Thyroid gland (tissue), 4 donors: ENCODE measurements at places on chromosomes 4 and X. TPM values are rescaled to one million over a fixed set of nuclear protein-coding genes. Genes with fewer than 3 reads are reported as not detected.
A peak's percentile ranks its signal among the peaks of the same experiment; 100 is the strongest.

Gene PABPC1L2B
- total RNA-seq, result not detected

Gene ANK2
- 61.4 TPM for total RNA-seq

Gene AADAT
- total RNA-seq, result 5.7 TPM

Gene UGT2B15
- not detected for total RNA-seq

Gene AKAP17A
- 60.5 TPM for total RNA-seq

Gene IL21
- not detected for total RNA-seq

DNA sequence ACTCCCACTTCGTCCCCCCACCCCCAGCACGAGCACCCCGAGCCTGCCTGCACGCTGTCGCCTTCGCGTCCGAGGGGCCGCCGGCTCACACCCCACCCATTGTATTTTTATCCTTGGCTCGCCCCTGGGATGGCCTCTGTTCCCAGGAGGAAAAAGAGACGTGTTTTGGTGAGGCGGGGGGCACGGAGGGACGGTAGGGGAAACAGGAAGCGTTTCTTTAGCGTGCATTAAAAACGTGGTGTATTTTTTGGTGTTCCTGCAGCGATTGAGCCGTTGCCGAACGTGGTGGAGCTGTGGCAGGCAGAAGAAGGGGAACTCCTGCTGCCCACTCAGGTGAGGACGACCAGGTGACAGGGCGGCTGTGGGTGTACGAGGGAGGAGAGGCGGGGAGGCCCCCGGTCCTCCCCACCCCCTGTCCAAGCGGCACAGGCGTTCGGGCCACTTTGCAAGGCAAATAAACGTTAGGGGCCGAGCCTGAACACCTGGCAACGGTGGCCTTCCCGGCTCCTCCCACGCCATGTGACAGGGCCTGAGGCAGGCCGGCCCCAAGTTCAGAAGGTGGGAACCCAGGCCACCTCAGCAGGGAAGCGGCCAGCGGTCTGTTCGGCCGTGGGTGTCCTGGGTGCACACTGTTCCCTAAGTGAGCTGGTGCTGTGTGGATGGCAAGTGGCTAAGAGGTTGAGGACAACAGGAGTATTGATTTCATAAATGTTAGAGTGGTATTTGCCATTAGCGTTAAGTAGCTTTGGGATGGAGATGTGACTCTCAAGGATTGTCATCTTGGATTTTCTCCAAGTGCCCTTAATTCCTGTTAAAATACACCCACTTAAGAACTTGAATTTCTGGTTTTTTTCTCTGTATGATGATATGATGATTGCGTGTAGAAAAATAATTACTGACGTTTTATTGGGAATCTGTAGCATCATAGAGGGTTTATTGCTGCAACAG lies 1.1 kb downstream of the TMEM131L start:
- no peaks in the 10 kb centered on the region for H3K27me3 ChIP-seq
- peak overlapping the region; percentile 3 for H3K27ac ChIP-seq
- peak overlapping the region; percentile 31 for H3K4me3 ChIP-seq

GRCh38 chr4:102569200-102569599 lies 68.0 kb downstream of the NFKB1 start:
- no peak for DNase-seq
- H3K4me1 ChIP-seq, result peaks cover 6% of the 10 kb centered on the region
- H3K27me3 ChIP-seq, result no peaks in the 10 kb centered on the region
- no peak overlapping the region for H3K4me3 ChIP-seq
- H3K27ac ChIP-seq, result no peak overlapping the region
- H3K36me3 ChIP-seq, result no peaks in the 10 kb centered on the region

DNA sequence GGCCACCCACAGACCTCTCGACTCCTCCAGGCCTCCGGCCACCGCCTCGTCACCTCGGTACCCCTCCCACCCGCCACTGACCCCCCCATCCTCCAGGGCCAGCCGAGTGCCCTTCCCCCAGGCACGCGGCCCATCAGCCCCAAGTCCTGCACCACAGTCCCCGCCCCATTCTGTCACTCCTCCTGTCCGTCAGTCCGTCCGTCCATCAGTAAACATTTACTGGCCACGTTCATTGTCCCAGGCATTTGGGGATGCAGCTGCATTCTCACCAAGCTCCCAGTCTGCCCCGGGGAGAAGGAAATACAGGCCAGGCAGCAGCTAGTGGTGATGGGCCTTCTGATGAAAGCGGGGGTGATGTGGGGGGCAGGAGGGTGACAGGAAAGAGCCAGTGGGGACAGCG lies 35.3 kb upstream of the FGFR3 start:
- no peaks in the 10 kb centered on the region for H3K27me3 ChIP-seq
- H3K27ac ChIP-seq, result no peak overlapping the region
- H3K4me1 ChIP-seq, result no peaks in the 10 kb centered on the region
- H3K36me3 ChIP-seq, result no peaks in the 10 kb centered on the region
- H3K4me3 ChIP-seq, result no peak overlapping the region

DNA sequence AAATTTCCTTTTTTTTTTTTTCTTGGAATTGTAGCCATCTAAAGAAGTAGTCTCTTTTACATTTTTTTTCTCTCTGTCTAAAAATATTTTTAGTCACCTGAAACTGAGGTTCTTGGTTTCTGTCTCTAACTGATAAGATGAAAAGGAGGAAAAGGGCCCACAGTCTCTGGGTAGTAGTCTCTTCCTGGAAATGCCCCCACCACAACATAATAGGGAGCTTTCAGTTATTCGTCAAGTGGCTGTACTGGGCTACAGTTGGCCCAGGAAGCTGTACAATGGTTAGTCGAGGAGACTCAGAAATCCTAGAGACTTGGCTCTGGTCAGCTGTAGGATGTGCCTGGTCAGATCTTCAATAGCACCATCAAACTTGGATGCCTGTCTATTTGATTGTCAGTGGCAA lies 163.4 kb downstream of the ACTRT1 start:
- H3K27me3 ChIP-seq, result no peaks in the 10 kb centered on the region
- H3K36me3 ChIP-seq, result no peaks in the 10 kb centered on the region
- no peak overlapping the region for H3K4me3 ChIP-seq
- H3K4me1 ChIP-seq, result no peaks in the 10 kb centered on the region
- DNase-seq, result no peak
- no peak overlapping the region for H3K27ac ChIP-seq

DNA sequence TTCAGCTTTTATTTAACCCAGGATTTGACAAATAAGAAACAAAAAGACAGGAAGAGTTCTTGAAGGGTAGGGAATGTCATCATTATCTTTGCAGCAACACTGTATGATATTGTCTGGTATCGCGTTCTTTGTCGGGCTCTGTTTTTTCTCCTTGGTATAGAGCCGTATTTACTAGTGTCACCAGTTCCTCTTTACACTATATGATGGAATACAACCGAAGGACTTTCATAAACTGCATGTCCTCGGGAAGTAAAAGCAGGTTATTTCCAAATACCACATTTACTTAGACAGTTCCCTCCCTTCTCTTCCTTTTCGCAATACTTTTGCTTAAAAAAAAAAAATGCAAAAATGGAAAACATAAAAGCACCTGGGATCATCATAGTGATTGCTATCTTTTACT lies 96.6 kb upstream of the IL13RA1 start:
- H3K27ac ChIP-seq, result no peak overlapping the region
- no peaks in the 10 kb centered on the region for H3K4me1 ChIP-seq
- no peak overlapping the region for H3K4me3 ChIP-seq
- no peaks in the 10 kb centered on the region for H3K27me3 ChIP-seq

DNA sequence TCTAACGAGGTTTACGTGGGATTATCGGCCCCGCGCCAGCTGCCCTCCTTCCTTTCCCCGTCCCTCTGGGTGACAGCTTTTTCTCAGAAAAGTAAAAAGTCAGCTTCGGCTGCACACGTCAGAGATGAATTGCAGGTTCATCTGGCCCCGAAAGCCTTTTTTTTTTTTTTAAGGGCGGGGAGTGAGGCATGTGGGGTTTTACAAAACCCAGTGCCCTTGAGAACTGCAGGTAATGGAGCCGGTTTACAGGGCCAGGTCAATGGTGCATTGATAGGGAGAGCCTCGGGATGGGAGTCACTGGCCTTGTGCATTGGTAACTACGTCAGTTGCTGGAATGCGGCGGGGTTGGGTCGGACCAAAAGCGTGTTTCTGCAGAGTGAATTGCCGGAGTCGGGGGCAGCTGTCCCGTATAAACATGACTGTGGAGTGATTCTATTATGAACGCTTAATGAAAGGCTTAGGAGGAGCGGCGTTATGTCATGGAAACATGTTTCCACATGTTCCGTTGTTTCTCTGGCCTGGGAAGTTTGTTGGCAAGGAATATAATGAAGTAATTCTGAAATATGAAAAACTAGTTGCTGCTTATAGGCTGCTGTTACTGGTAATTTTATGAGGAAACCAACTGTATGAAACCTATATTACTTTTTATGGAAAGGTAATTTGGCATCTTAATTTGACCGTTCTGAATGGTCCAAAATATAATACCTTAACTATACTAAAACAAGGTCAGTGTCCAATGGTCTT lies 1.1 kb downstream of the HSPA4L start:
- no peaks in the 10 kb centered on the region for H3K4me1 ChIP-seq
- peak overlapping the region; percentile 47 for H3K27ac ChIP-seq
- no peaks in the 10 kb centered on the region for H3K36me3 ChIP-seq
- H3K4me3 ChIP-seq, result peak overlapping the region; percentile 51

- no peak overlapping the region for H3K4me3 ChIP-seq
- no peaks in the 10 kb centered on the region for H3K36me3 ChIP-seq
- H3K4me1 ChIP-seq, result no peaks in the 10 kb centered on the region
- no peak for DNase-seq
These were observed 223.4 kb upstream of the PRPS2 start for GRCh38 chrX:12567857-12568256.

DNA sequence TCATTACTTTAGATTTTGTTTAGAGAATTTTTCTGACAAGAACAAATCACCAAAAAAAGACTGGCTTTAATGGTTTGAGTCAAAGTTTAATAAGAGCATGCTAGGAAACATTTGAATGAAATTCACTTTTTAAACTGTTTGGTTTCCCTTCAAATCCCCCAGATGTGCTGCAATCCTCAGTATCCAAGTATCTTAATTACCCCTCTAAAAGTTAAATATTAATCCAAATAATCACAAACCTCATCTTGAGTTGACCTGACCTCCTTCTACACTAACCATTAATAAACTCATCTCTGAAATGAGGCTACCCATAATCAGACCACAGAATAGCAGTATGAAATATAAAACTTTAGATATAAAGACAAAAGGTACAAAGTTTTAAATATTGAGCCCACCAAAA lies 10.1 kb downstream of the DHX15 start:
- H3K36me3 ChIP-seq, result peaks cover 13% of the 10 kb centered on the region
- peaks cover 19% of the 10 kb centered on the region for H3K4me1 ChIP-seq
- no peak for DNase-seq
- no peak overlapping the region for H3K27ac ChIP-seq
- H3K4me3 ChIP-seq, result no peak overlapping the region
